ENCODE measurements at places on chromosomes 16 and 17.

DNA sequence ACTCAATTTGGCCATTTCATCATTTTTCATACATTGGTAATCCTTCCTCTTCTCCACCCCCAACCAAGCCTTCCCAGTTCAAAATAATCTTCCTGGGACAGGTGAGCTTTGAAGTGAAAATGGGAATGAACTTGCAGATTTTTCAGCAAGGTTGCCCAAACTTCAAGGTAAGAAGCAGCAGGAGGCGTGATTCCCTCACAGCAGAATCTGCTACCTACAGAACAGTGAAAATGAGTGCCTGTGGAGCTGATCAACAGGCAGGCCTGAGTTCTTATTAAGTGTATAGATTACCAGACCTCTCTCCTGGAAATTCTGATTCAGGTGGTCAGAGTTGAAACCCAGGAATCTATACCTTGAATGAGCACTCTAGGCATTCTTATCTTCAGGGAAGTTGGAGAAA is 356.6 kb downstream of the RBFOX1 start:
- no peak for DNase-seq

- DNase-seq, result no peak
Observed at GRCh38 chr17:72349491-72349995, 228.7 kb downstream of the SOX9 start.

GRCh38 chr17:81601525-81602120 is 35.3 kb downstream of the NPLOC4 start:
- DNase-seq, result peak; percentile 55

DNA sequence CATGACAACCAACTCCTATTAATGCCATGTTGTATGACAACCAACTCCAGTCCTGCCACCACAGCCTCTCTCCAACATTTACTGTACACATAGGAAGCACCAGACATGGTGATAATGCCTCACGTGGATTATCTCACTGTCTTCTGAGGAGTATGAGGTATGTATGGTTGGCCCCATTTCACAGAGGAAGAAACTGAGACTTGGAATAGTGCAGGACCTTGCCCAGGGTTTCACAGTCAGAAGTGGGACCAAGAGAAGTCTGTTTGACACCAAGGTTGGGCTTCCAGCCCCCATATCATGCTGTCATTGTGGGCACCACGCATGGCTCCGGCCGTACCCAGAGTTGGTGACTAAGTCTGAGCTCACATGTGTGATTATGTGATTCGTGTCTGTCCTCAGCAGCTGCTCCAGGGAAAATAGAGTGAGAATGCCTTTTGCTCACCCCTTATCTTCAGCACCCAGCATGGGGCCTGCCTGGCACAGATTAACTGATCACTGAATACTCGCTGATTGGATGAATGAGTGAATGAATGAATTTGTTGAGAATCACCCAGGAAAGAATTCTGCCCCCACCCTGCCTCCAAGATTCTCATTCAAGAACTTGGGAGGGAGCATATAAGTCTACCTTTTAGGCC is 204.1 kb upstream of the NLRP1 start:
- DNase-seq, result no peak

GRCh38 chr17:79678736-79679255 is 51.9 kb upstream of the ENPP7 start:
- no peak for DNase-seq

DNA sequence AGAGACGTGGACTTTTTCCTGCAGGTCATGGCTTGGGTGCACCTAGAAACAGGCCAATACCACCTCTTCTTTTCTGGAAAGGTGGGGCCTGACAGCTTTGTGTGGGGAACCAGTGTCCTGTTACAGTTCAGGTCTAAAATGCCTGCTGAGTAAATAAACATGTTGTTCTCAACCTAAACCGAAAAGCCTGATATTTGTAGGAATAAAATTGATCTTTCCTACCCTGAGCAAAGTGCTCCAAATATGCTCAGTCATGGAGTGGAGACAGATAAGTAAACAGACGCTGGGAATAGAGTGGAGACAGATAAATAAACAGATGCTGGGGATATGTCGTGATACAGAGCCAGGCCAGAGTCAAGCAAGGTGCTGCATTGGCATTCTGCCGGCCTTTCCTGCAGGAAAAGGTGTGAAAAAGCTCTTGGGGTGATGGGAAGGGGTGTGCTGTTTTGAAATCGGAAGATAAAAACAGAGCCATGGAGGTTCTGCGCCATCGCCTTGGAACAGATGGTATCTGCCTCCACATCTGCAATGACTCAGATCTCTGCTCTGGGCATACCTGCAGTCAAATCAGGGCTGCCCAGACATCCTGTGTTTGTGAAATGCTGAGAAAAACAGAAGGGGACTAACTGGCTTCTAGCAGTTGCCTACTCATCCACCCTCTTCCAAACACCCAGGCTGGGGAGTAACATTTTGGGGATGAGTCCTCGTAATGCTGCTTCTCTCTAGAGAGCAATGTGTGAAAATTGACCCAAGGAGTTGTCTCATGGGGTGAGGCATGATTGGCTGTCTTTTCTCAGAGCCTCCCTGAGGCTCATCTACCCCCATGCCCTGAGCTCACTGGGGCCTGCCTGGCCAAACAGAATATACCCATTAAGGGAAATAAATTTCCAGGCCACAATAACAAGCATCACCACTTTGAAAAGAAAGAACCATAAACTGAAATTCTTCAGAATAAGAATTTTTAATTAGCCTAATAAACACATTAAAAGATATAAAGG is 16.8 kb upstream of the TRPV2 start:
- DNase-seq, result peak; percentile 37

- DNase-seq, result no peak
Observed at GRCh38 chr17:16934836-16935235, 37.1 kb downstream of the TNFRSF13B start.

GRCh38 chr16:27269300-27270150 is 953 bp upstream of the NSMCE1 start:
- DNase-seq, result no peak

DNA sequence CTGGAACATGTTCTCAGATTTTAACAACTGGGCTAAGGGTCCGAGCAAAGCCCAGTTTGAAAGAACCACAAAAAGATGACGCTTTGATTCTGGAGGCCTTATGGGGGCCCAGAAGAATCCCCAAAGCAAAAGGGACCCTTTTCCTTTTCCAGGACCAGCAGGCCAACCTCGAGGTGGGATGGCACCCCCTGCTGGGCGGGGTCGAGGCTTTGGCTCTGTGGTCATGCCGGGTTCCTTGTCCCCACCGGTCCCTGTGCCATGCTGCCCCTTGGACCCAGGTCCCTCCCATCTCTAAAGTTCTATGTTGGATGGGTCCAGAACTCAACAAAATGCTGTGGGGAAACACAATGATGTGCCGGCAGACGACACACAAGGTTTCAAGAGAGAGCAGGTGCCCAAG is 30.9 kb downstream of the TMEM204 start:
- DNase-seq, result peak; percentile 42

GRCh38 chr16:83116274-83116892 is 489.6 kb downstream of the CDH13 start:
- DNase-seq, result no peak

GRCh38 chr17:81249223-81250040 is 10.3 kb downstream of the NDUFAF8 start:
- peak; percentile 34 for DNase-seq

DNA sequence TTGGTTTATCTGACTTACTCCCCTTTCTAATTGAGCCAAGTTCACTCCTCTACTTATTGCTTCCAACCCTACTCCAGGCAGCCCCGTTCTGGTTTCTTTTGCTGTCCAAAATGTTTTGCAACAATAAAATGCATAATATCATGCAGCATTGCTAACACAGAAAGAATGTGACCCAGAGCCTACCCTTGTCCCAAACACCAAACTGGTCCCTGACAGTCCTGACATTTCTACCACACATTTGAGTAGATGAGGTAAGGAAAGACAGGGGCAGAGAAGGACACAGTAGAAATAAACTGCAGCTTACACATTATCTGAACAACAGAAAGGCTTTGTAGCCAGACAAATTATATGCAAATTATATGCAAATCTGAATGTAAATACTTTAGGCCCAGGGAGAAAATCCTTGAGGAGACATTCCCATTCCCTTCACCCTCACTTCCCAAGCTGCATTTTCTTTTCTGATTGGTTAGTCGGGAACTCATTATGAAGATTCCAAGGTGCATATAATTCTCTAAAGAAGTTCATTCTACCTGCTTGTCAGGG is 31.6 kb downstream of the SOX9 start:
- no peak for DNase-seq

GRCh38 chr17:62572488-62572887 is 55.0 kb upstream of the MRC2 start:
- DNase-seq, result no peak

DNA sequence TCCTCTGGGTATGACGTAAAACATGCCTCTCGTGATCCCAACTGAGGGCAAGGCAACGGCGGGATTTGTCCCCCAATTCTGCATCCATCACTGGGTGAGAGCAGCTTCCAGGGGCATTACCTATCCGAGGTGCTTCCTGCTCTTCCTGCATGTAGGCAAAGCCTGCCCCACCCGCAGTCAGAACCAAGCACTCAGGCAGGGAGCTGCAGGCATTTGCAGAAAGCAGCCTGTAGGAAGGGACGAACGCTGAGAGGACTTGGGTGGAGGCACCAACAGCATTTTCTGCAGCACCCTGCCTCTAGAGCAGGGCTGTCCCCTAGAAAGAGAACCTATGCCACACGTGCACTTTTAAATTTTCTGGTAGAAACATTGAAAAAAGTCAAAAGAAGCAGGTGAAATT is 5.5 kb downstream of the BCO1 start:
- DNase-seq, result no peak

DNA sequence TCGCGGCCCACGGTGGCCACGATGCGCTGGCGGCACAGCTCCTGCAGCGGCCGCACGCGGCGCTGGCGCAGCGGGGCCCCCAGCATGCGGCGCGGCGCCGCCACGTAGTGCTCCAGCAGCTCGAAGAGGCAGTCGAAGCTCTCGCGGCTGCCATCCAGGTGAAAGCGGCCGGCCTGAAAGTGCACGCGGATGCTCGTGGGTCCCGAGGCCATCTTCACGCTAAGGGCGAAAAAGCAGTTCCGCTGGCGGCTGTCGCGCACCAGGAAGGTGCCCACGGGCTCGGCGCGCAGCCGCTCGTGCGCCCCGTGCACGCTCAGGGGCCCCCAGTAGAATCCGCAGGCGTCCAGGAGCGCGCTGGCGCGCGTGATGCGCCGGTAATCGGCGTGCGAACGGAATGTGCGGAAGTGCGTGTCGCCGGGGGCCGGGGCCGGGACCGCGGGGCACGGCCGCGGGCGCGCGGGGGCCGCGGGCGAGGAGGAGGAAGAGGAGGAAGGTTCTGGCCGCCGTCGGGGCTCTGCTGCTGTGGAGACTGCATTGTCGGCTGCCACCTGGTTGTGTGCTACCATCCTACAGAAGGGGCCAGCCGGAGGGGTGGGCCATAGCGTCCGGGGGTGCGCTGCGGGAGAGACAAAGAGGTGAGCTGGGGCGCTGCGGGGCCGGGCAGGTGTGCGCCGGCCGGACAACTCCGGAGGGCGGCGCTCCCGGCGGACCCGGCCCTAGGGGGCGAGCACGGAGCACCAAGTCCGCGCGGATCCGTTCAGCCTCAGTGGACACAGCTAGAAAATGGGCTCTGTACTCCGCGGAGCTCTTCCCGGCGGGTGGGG is 879 bp downstream of the SOCS1 start:
- DNase-seq, result peak; percentile 65

GRCh38 chr16:10332241-10332640 is 53.6 kb upstream of the ATF7IP2 start:
- no peak for DNase-seq

- DNase-seq, result no peak
Observed at GRCh38 chr16:69465881-69466280, 41.5 kb downstream of the CYB5B start.

DNA sequence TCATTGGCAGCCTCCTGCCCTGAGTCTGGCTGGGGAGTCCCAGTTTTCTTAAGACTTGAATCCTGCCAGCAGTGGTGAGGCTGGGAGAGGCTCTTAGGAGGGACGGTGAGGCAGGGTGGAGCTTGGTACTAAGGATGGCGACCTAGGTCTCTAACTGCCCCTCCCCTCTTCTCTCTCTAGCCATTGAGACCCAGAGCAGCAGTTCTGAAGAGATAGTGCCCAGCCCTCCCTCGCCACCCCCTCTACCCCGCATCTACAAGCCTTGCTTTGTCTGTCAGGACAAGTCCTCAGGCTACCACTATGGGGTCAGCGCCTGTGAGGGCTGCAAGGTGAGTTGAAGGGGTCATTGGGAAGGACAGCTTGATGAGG is 16.4 kb downstream of the GJD3 start:
- DNase-seq, result no peak

DNA sequence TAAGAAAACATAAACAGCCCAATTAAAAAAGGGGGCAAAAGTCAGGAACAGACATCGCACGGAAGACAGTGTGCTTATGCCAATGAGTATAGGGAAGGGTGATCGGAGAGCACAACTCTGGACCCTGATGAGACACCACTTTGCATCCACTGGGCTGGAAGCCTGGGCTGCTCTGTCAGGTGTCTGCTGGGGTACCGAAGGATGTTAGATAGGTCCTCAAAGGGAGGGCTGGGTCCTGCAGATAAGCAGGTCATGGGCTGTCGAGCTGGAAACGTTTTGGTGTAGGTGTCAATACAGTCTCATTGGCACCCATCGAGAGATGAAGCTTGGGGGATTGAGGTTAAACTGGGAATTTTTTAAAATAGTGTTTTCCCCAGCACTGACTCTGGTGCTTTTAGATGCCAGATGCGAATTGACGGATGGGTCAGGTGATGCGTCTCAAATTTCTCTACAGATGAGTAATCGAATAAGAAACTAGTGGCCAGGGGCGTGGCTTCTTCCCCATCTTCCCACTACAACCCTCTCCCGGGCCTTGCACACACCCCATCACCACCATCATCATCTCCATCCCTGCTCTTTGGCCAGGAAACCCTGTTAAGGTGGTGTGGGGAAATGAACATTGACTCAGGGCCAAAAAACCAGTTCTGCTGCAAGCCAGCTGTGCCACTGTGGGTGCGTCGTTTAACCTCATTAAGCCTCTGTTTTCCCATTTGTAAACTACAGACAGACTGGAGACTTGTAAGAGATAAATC is 47.8 kb upstream of the IRF8 start:
- no peak for DNase-seq

- no peak for DNase-seq
Observed at GRCh38 chr17:13917634-13918033, 151.7 kb upstream of the COX10 start.

- no peak for DNase-seq
Observed at GRCh38 chr17:54451051-54451450, 449.6 kb upstream of the TOM1L1 start.

GRCh38 chr16:10502776-10503175 is 77.6 kb downstream of the EMP2 start:
- no peak for DNase-seq

GRCh38 chr17:21453144-21453898 is 77.2 kb downstream of the KCNJ12 start:
- no peak for DNase-seq

- no peak for DNase-seq
Observed at GRCh38 chr17:62750631-62751051, 57.5 kb downstream of the MARCHF10 start.

GRCh38 chr17:39118674-39119419 is 32.6 kb downstream of the PLXDC1 start:
- no peak for DNase-seq

DNA sequence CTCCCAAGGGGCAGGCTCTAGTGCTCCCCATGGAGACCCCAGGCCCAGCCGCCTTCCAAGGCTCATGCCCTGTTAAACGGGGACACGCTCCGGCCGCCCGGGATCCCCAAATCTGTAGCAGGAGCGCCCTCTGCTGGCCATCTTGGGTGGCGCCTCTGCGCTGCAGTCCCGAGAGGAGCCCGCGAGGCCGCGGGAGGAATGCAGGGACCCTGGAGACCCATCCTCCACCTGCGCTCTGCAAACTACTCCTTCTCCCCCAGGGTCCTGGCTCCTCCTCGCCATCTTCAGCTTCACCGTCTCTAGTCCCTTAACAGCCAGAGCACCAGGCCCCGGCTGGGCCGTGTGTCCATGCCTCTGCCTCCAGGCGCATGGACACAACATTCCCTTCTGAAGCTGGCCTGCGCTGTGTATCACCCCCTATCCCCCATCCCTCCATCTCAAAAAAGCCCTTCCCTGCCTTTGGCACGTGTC is 23.6 kb upstream of the KRT17 start:
- peak; percentile 93 for DNase-seq
